ENCODE measurements at places on chromosomes 16 and 17.

- no peak for DNase-seq
- H3K27me3 ChIP-seq: no peaks in the 10 kb centered on the region
- no peaks in the 10 kb centered on the region for H3K4me1 ChIP-seq
- H3K36me3 ChIP-seq: no peaks in the 10 kb centered on the region
- H3K4me3 ChIP-seq: no peak overlapping the region
Observed at GRCh38 chr17:13477180-13477611, 124.5 kb downstream of the HS3ST3A1 start.

DNA sequence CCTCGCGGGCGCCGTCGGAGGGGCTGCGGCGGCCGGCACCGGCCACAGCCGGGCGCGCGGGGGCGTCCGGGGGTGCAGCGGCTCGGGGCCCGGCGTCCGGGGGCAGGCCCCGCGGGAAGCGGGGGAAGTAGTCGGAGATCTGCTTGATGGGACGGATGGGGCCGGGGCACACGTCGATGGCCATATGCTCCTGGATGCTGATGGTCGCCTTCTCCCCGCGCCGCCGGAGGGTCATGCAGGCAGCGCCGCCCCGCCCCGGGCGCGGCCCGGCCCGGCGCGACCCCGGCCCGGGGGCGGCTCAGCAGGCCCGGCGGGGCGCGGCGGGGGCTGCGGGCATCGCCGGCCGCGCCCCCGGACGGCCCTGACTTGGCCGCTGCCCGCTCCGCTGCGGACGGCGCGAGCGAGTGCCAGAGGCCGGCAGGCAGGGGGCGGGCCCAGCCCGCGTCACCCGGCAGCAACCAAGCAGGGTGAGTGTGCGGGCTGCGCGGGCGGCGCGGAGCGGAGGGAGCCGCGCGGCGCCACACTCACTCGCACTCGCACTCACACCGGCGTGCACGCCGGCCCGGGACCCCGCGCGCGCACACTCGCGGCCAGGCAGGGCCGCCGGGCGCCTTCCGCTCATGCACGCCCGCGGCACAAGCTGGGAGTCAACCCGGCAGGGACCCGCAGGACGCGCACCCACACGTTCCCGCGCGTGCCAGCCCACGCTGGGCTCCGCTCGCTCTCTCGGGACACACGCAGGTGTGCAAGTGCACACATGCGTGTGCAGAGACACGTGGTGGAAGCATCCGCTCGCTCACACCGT, at the start of gene DOC2B:
Gene DOC2B (minus strand): TSS at position 406 of the 805 bp plus-strand sequence. CDS start 171 bp downstream, at position 235.
- no peaks in the 10 kb centered on the region for H3K36me3 ChIP-seq
- H3K27ac ChIP-seq: peak within 1 kb of the TSS; percentile 67
- peaks cover 12% of the 10 kb centered on the region for H3K4me1 ChIP-seq
- DNase-seq: no peak
- peaks cover 5% of the 10 kb centered on the region for H3K27me3 ChIP-seq

- peaks cover 1% of the 10 kb centered on the region for H3K4me1 ChIP-seq
- H3K27me3 ChIP-seq: no peaks in the 10 kb centered on the region
- no peaks in the 10 kb centered on the region for H3K36me3 ChIP-seq
- peak overlapping the region; percentile 48 for H3K27ac ChIP-seq
Observed at GRCh38 chr16:82699711-82700495, 73.1 kb downstream of the CDH13 start.

GRCh38 chr17:42578282-42578869, 847 bp upstream of the PSMC3IP start:
- peak overlapping the region; percentile 43 for H3K4me3 ChIP-seq
- peak; percentile 73 for DNase-seq
- H3K27ac ChIP-seq: peak overlapping the region; percentile 82

DNA sequence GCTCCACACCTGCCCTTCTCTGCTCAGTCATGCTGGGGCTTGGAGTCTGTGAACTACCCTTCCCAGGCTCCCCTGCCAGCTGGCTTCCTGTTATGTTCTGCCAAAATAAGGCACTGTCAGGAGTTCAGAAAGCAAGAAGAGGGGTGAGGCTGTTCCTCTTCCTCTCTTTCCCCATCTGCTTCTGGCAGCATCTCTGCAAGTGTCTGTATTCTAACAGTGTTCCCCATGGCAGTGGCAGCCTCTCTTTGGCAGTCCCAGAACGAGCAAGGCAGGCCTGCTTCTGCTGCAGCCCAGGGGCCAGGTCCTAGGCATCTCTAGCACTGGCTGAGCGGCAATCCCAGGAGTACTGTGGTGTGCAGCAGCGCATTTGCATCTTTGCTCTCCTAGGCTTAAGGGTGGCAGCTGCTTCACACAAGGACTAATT, 219.1 kb downstream of the STX8 start:
- H3K4me3 ChIP-seq: no peak overlapping the region
- no peak overlapping the region for H3K27ac ChIP-seq
- no peaks in the 10 kb centered on the region for H3K36me3 ChIP-seq
- H3K4me1 ChIP-seq: no peaks in the 10 kb centered on the region
- no peaks in the 10 kb centered on the region for H3K27me3 ChIP-seq

DNA sequence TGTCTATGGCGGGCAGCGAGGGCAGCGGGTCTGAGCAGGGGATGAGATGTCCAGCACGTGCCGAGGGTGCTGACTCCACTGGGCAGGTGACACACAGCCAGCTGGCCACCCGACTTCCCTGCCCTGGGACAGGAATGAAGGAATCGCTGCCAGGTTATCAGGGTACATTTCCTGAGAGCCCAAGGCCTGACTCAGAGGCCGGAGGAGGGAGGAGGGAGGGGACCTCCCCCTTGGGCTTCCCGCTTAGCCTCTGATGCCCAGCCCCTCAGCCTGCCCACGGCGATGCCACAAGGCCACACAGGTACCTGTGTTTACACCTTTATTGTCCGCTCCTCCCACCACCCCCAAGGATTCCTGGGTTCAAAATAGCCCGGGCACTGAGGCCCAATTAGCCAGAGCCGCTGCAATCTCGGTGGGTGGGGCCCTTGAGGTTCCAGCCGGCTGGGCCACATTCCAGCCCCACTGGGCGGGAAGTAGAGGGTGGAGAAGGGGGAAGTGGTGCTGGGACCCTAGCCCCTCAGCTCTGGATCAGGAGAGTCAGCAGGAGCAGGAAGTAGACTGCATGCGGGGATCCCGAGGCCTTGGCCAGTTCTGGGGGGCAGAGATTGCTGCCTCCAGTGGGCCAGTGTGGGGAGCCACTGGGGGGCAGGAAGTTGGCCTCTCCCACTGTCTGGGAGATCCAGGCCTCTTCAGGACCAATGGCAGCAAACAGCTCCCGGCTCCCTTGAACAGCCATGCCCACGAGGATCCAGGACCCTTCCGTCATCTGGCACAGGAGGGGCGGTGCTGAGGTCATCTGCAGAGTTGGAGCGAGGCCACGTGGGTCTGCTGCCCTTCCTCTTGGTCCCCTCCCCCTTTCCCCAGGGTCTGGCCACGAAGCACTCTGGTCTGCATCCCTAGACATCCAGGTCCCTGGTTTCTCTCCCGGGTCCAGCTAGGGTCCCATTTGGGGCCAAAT, 3.4 kb upstream of the PRSS8 start:
- H3K4me3 ChIP-seq: no peak overlapping the region
- no peak for DNase-seq
- peak overlapping the region; percentile 35 for H3K27ac ChIP-seq
- no peaks in the 10 kb centered on the region for H3K36me3 ChIP-seq
- H3K27me3 ChIP-seq: no peaks in the 10 kb centered on the region
- H3K4me1 ChIP-seq: no peaks in the 10 kb centered on the region

GRCh38 chr16:62386411-62386810, 350.2 kb upstream of the CDH8 start:
- no peaks in the 10 kb centered on the region for H3K27me3 ChIP-seq
- no peak overlapping the region for H3K27ac ChIP-seq
- DNase-seq: no peak
- H3K4me1 ChIP-seq: no peaks in the 10 kb centered on the region
- H3K36me3 ChIP-seq: no peaks in the 10 kb centered on the region

GRCh38 chr17:35081638-35082037, 18.1 kb upstream of the RFFL start:
- no peaks in the 10 kb centered on the region for H3K36me3 ChIP-seq
- peaks cover 4% of the 10 kb centered on the region for H3K4me1 ChIP-seq
- H3K4me3 ChIP-seq: no peak overlapping the region
- no peaks in the 10 kb centered on the region for H3K27me3 ChIP-seq
- DNase-seq: no peak

DNA sequence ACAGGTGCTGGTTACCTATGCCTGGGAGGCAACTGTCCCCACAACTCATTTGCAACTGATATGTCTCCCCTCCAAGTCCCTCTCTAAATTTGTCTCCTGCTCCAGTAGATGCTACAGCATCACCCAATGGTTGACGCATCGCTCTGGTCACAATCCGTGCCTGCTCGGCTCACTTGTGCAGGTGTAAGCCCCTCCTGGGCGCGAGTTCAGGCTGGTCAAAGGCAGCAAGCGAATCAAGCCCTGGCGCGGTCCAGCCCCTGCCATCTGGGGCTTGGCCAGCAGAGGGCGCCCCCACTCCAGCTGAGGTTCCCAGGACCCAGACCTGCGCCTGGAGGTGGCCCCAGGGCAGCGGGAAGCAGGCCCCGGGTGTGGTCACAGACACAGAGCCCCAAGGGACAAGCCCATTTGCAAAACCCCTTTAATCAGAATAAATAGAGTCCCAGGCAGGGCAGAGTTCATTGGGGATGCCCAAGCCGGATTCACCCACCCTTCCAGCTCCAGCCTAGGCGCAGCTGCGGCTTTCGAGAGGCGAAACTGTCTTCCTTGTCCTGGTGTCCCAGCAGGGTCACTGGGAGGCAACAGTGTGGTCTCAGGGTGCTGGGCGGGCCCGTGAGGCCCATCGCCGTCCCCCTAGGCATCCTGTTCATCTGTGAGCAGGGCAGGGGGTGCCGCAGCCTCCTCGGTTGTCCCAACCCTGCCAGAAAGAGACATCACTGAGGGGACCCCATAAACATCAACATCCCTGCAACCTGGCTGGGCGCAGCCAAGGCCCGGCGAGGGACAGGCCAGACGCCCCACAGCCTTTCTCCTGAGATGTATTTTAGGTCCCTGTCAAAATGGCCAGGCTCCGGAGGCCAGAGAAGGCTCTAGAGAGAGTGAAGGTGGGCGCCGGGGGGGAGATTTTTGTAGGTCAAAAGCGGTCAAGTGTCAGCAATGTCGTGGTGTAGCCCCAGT, 15.8 kb downstream of the TMC6 start:
- H3K36me3 ChIP-seq: no peaks in the 10 kb centered on the region
- peak; percentile 58 for DNase-seq
- no peaks in the 10 kb centered on the region for H3K27me3 ChIP-seq
- H3K4me1 ChIP-seq: no peaks in the 10 kb centered on the region

DNA sequence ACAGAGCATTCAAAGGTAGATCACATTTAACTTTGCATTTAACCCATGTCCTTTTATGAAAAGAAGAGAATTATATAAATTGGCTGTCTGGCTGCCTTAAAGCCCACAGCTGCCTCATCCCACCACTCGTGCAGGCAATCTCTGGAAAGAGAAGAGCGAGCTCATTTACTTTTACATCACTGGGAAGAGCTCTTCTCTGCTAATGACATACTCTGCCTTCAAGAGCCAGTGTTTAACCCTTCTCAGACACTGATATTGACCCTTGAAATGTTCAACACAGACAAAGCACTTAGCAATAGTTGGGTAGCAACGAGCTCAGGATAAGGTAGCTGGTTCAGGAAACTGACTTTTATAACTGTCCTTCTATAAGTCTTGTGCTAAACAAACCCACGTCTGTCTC, 6.8 kb downstream of the KRT38 start:
- H3K27ac ChIP-seq: peak overlapping the region; percentile 16
- H3K4me3 ChIP-seq: no peak overlapping the region
- H3K4me1 ChIP-seq: no peaks in the 10 kb centered on the region
- DNase-seq: no peak

DNA sequence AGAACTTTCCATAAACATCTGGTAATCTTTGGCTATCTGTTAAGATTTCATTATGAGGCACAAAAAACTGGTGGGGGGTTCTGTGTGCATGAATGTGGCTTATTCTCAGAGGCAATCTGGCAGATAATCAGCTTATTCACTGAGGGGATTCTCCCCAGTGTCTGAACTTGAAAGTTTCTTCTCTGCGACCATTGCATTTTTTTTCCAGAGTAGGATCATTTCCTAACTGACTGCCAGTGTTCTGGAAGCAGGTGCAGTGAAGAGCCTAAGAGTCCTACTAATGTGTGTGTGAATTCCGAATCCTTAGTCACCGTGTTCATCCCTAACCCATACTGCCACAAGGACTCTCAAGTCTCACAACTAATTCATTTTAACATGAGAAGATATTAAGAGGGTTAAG, 64.9 kb upstream of the LRRC37A3 start:
- DNase-seq: no peak
- no peak overlapping the region for H3K4me3 ChIP-seq
- peak overlapping the region; percentile 73 for H3K27ac ChIP-seq
- peaks cover 8% of the 10 kb centered on the region for H3K4me1 ChIP-seq
- no peaks in the 10 kb centered on the region for H3K36me3 ChIP-seq

- no peak overlapping the region for H3K27ac ChIP-seq
- H3K4me3 ChIP-seq: no peak overlapping the region
- no peak for DNase-seq
- H3K4me1 ChIP-seq: no peaks in the 10 kb centered on the region
- H3K27me3 ChIP-seq: no peaks in the 10 kb centered on the region
- no peaks in the 10 kb centered on the region for H3K36me3 ChIP-seq
Observed at GRCh38 chr17:47935961-47936360, 5.4 kb upstream of the PNPO start.

DNA sequence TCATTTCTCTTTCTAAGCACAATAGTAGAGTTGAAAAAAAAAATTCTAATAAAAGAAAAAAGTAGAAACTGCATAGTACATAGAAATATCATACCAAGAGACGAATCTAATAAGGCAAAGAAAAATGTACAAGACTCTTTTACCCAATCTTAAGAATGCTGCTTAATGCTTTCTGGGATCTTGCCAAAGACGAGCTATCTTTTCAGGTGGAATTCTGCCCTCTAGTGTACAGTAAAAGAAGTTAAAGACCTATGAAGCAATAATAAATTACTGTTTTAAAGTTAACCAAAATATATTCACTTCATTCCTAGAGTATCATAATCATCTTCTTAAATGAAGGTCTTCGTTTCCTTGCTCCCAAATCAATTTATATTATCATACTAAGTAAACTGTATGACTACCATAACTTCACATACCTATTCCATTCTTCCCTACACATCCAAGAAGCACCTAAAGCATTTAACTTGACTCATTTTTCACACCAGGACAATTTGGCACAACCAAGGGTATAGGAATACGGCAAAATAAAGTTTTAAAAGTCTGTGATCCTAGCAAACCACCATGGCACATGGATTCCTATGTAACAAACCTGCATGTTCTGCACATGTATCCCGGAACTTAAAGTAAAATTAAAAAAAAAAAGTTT, 47.7 kb downstream of the CFDP1 start:
- no peak overlapping the region for H3K27ac ChIP-seq
- H3K4me3 ChIP-seq: no peak overlapping the region
- H3K27me3 ChIP-seq: no peaks in the 10 kb centered on the region
- no peak for DNase-seq

DNA sequence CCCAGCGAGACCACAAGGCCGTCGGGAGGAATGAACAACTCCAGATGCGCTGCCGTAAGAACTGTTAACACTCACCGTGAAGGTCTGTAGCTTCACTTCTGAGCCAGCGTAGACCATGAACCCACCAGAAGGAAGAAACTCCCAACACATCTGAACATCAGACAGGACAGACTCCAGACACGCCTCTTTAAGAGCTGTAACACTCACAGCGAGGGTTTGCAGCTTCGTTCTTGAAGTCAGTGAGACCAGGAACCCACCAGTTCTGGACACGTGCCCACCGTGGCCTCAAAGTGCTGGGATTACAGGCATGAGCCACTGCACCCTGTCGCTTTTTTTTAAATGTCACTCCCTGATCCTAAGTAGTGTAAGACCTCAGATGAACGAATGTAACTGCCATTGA, 17.3 kb downstream of the KPNA2 start:
- no peaks in the 10 kb centered on the region for H3K36me3 ChIP-seq
- no peaks in the 10 kb centered on the region for H3K27me3 ChIP-seq
- H3K4me1 ChIP-seq: peaks cover 1% of the 10 kb centered on the region
- H3K4me3 ChIP-seq: no peak overlapping the region

Data from uterus (tissue), 4 donors.